Activated CD4-positive, alpha-beta T cell treated with anti-CD3 and anti-CD28 coated beads, Interleukin-2, amount 50 U/mL, for 16 hours (primary cell): ENCODE measurements at places on chromosomes 5 and 9.

DNA sequence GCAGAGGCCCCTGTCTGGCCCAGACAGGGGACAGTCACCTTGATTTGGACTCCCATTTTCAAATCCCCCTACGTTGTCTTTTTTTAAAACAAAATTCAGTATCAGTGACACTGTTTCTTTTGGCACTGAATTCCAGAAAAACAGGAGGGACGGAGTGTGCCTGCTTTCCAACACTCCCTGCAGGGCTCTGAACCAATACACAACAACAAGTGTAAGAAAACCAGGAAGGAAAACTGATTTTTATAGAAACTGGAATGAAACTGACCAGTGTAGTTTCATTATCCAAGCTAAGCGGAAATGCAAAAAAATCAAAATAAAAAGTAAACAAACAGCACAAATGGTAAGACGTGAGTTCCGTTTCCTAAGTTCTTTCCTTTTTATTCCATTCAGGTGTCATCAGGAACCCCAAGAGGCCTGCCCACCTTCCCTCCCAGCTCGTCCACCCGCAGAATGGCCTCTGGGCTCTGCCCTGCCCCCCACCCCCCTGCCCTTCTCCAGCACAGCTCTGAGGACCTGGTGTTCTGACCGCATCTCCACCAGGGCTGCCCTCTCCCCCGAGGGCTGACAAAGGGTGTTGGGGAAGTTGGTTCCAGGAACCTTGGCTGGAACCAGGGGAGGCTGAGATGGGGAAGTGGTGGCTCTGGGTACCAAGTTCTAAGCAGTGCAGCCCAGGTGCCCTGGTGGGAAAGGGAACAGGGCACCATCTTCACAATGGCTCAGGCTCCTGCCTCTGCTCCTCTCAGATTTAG lies 73.6 kb downstream of the PSD2 start:
- DNase-seq: no peak

GRCh38 chr9:132548751-132549640 lies 33.4 kb upstream of the BARHL1 start:
- no peak for DNase-seq

DNA sequence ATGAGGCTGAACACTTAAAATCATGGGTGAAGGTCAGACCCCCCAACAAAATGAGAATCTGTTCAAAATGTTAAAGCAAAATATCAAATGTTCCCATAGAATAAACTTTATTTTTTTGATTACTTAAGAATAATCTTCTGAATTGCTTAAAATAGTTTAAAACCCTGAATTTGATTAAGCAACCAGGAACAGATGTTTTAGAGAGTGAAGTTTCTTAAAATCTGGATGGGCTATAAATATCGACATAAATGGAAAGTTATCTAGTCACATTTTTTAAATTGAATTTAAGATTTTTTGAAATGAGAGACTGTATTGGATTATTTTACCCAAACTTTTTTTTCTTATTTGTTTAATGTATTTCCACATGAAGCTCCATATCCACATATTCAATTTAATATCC lies 98.5 kb downstream of the ADAMTS12 start:
- no peak for DNase-seq

- no peak for DNase-seq
Observed at GRCh38 chr9:89372979-89373378, 54.7 kb downstream of the SECISBP2 start.

DNA sequence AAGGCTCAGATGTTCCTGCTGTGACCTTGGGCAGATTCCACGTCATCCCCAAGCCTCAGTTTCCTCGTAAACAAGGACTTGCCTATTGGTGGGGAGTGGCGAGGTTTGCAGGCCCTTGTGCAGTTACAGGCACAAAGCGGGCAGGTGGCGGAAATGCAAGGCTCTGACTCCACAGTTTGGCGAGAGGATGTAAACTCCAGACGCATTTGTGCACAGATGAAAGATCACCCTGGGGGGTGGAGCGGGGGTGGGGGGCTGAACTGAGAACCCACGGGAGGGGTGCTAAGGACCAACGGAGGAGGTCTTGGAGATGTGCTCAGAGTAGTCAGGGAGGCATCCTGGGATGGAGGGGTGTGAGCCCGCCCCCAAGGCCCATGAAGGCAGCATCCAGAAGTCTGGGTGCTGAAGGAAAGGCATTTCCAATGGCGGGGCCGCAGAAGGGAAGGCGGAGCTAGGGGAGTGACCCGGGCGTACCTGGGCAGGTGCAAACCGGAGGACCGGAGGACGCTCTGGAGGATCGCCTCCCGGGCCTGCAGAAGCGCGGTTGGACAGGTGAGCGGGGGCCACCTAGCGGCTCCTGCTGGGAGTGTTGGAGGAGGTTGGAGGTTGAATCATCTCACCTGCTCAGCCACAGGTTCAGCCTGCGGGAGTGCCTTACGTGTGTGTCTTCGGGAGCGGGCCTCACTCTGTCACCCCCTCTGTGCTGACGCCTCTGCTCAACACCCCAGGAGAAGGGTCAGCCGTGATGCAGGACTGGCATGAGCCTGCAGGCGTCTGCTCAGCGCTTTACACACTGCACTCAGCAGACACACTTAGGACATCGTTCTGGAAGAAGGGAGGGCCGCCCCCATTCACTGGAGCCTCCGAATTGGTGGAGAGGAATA lies 1.9 kb upstream of the FIBCD1 start:
- DNase-seq: peak; percentile 74

- DNase-seq: no peak
Observed at GRCh38 chr5:122697191-122697590, 77.7 kb upstream of the SNX2 start.

GRCh38 chr9:37676411-37676830 lies 25.7 kb downstream of the FRMPD1 start:
- DNase-seq: no peak

- DNase-seq: no peak
Observed at GRCh38 chr5:178548746-178549145, 41.4 kb downstream of the COL23A1 start.

DNA sequence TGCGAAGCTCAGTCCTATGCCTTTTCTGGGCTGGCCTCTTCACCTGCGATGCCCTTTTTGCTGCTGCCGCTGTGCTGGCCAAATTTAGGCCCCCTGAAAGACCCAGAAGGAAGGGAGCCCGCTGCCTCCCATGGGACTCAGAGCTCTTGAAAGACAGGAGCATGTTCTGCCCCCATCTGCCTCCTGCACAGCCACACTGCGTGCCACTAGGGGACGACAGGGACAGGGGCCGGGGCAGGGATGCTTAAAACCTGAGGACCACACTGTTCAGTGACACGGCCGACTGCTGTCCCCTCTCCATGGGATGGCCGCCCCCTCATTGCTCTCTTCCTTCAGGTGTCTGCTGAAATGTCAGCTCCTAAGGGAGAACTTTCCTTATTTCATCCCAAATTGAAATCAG lies 132.4 kb downstream of the ADAMTS2 start:
- no peak for DNase-seq

DNA sequence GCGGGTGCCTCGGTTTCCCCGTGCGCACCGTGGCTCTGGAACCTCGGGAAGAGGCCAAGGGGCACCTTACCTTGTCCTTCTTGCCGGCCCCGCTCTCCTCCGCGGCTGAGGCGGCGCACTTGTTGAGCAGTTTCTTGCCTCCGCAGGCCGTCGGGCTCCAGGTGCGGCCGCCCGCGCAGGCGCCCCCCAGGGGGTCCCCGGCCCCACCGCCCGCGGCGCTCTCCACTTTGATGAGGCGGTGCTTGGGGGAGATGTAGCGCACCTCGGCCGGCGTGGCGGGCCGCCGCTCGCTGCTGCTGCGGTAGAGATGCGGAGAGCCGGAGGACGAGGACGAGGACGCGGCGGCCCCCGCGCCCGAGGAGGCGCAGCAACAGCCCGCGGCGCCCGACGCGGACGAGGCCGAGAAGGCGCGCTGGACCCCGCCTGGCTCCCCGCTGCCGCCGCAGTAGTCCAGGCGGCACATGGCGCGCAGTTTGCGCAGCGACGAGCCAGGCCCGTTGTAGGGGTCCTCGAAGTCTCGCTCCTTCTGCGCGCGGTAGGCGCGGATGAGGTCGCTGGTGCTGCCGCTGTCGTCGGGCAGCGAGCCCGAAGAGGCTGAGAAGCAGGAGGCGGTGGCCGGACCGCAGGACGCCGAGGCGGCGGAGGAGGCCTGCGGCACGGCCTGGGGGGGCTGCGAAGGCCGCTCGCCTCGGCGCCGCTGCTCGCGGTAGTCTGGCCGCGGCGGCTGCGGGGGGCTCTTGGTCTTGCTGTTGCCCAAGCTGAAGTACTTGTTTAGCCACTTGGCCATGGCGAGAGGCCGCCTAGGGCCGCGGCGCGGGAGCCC lies 957 bp downstream of the SHB start:
- DNase-seq: no peak

DNA sequence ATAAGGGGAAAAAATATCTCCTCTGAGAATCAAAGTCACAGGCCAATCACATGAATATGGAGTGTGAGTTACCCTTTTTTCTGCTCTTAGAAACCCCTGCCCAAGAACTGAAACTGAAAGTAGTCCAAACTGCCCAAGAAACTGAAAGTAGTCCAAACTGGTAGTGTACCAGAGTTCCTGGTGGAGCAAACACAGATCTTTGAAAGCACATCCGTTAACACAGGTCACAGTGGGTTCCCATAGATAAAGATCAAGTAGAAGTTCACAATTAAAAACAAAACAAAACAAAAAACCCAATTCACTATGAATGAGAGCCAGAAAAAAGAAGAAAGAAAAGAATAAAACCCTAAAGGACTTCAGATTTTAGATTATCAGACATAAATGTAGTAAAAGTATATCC lies 332.4 kb upstream of the EFNA5 start:
- DNase-seq: peak; percentile 46

GRCh38 chr9:20504930-20505329 lies 117.4 kb downstream of the MLLT3 start:
- DNase-seq: peak; percentile 13

DNA sequence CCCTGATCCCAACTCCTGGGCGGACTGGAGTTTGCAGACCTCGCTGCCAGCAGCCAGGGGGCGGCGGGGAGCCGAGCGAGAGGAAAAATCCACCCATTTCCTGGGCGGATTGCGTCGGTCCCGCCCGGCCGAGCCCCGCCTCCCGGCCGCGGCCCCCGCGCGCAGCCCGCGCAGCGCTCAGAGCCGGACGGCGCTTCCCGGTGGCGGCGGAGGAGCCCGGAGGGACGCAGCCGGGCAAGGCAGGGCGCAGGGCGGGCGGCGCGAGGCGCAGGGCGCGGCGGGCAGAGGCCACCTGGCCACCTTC lies at the start of gene OLFM1:
OLFM1 (plus strand) TSS at position 180 of the 304 bp plus-strand sequence. CDS start 322 bp downstream, outside the sequence.
- peak; percentile 62 for DNase-seq

- no peak for DNase-seq
Observed at GRCh38 chr5:38466424-38467189, 89.8 kb downstream of the LIFR start.

- DNase-seq: no peak
Observed at GRCh38 chr5:126597156-126597555, 2.1 kb upstream of the ALDH7A1 start.

DNA sequence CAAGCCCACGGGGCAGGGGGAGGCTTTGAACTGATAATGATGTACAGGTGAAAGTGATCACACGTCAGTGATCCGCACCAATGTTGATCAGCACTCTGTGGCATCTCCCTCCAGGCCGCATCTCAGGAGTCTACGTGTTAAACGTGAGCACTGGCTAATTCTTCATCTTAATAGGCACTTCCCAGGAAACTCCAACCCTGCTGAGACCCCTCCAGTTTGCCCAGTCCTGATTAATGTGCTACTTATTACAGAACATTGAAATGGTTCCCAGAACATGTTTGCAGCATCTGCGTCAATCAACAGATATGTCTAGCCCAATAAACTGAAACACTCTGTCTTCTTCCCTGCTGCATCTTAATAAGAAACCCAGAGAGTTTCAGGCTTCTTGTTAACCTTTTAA lies 298.4 kb downstream of the DEPDC1B start:
- DNase-seq: no peak

DNA sequence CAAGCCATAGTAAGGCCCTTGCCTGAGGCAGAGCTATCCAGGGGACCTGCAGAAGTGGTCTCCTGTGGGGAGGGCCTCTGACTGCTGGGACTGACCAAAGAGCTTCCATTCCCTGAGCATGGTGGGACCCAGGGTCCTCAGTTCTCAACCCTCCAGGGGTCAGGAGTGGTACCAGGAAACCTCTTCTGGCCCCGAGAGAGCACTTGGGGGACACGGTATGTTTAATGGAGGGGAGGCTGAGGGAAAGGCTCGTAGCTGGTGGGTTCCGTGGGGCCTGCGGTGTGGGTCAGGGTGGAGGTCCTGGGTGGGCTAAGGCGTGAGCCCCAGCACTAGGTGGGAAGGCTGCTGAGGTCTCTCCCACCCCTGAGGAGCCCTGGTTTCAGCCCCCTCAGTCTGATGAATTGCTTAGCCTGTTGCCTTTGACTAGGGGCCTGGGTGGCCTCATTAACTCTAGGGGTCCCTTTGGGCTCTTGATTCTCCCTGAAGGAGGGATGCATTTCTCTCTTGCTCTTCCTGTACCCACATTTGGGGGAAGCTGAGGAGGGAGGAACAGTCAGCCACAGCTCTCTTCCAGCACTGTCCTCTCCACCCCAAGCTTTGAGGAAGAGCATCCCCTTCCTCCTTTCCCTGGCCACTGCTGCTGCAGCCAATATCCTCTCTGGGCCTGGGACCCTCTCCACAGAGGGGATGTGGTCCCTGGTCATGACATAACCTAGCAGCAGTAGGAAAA lies 34.0 kb downstream of the CSF1R start:
- no peak for DNase-seq

DNA sequence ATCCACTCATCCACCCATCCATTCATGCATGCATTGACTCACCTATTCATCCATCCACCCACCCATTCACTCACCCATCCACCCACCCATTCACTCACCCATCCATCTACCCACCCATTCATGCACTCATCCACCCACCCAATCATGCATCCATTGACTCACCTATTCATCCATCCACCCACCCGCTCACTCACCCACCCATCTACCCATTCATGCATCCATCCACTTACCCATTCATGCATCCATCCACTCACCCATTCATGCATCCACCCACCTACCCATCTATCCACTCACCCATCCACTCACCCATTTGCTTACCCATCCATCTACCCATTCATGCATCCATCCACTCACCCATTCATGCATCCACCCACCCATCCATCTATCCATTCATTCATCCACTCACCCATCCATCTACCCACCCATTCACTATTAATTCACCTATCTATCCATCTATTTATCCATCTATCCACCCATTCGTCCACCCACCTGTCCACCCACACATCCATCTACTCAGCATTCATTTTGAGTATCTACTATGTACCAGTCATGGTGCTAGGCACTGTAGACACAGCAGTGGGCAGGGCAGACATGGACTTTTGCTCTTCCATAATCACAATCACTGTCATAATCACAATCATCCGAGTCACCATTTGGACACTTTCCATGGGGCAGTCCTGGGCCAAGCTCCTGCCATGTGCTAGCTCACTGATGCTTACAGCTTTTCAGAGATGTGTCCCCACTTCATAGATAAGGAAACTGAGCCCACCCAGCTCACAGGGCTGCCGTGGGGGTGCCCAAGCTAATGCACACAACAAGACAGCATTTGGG lies 34.4 kb downstream of the HMCN2 start:
- no peak for DNase-seq
